ENCODE measurements at places on chromosomes 2 and 18.

DNA sequence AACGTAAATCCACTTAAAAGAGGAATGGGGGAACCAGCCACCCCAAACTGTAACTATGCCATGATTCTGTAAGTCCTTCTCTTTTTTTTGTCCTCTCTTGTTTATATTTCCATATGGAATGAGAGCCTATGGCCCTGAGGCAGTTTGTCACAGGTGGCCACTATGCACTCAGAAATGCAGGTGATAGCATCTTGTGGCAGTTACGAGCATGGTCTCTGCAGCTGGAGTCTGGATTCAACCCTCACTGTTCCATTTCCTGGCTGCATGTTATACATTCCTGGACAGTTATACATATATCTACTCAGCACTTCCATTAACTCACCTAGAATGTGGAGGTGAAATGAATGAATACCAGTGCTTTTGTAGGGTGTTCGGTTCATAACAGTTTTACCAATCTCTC lies 291.5 kb upstream of the FANCL start:
- H3K27me3 ChIP-seq, result peaks cover 8% of the 10 kb centered on the region
- no peaks in the 10 kb centered on the region for H3K4me1 ChIP-seq

DNA sequence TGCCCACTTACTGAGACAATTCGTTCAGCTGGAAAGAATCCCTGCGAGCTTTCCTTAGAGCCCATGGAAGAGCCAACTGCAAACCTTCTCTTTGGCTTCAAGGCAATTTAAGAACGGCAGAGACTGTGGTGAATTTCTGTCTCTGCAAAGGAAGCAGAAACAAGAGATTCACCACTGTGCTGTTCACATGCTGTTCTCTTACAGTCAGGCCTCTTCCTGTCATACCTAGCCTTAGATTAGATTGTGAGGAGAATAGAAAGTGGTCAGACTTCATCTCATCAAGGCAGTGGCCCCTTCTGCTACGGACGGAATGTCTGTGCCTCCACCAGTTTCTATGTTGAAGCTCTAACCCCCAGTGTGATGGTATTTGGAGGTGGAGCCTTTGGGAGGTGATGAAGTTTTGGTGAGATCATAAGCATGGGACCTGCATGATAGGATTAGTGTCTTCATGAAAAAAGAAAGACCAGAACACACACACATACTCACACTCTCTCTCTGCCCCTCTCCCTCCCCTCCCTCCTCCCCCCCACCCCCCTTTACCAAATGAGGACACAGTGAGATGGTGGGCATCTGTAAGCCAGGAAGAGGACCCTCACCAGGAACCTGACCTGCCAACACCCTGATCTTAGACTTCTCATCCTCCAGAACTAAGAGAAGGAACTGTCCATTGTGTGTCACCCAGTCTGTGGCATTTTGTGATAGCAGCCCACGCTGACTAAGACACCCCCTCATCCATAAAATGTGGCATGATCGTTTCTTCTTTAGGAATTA lies 45.6 kb upstream of the NRP2 start:
- H3K27me3 ChIP-seq, result peaks cover 28% of the 10 kb centered on the region
- no peaks in the 10 kb centered on the region for H3K4me1 ChIP-seq
- no peaks in the 10 kb centered on the region for H3K36me3 ChIP-seq
- no peak overlapping the region for H3K27ac ChIP-seq
- no peak for DNase-seq

DNA sequence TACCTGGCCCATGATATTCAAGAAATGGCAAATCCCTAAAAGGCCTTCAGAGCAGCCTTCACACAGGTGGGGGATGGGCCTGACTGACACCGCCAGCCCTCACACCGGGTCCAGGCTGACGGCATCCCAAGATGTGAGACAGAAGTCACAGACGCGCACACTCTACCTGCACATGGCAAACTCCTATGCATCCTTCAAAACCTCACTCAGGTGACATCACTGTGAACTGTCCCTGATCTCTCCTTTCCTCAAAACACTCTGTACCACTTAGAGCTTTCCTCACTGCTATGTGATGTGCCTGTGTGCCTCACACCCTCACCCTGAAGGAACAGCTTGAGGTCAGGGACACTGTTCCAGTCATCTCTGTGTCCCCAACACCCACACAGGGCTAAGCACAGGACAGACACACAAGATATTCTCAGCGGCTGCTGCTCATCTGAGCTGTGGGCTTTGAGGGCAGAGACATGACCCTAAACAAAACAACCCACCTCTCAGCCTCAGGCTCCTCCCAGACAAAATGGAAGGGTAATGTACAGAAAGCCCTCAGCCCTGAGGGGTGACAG lies 27.5 kb downstream of the BIN1 start:
- H3K27ac ChIP-seq, result peak overlapping the region; percentile 98
- H3K36me3 ChIP-seq, result peaks cover 7% of the 10 kb centered on the region
- H3K4me3 ChIP-seq, result peak overlapping the region; percentile 61
- H3K4me1 ChIP-seq, result peaks cover 68% of the 10 kb centered on the region
- H3K27me3 ChIP-seq, result no peaks in the 10 kb centered on the region
- DNase-seq, result no peak

- H3K27me3 ChIP-seq, result peaks cover 46% of the 10 kb centered on the region
- H3K36me3 ChIP-seq, result no peaks in the 10 kb centered on the region
- no peaks in the 10 kb centered on the region for H3K4me1 ChIP-seq
- no peak for DNase-seq
- no peak overlapping the region for H3K4me3 ChIP-seq
Observed at GRCh38 chr18:48441405-48441881, 32.3 kb upstream of the ZBTB7C start.

DNA sequence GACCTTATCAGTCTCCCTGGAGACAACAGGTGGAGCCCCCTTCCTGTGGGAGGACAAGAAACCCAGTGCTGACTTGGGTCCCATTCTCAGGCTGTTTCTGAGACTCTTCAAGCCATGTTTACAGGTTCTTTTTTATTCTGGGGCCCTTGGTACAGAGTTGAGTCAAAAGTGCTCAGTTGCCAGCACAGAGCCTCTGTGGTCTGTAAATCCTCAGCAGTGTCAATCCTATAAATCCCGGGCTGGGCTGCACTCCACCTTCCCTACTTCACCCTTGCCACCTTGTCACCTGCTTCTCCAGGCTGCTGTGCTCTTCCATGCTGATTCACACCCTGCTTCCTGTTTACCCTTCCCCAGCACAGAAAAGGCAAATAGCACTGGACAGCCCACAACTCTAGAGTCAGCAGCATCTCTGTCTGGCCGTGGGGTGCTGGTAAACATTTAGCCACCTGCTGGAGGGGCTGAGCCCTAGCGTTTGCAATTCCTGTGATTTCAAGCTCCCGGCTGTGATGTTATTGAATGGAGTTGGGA lies 74.7 kb downstream of the TNFRSF11A start:
- no peaks in the 10 kb centered on the region for H3K36me3 ChIP-seq
- peaks cover 6% of the 10 kb centered on the region for H3K4me1 ChIP-seq
- no peaks in the 10 kb centered on the region for H3K27me3 ChIP-seq
- H3K27ac ChIP-seq, result no peak overlapping the region

DNA sequence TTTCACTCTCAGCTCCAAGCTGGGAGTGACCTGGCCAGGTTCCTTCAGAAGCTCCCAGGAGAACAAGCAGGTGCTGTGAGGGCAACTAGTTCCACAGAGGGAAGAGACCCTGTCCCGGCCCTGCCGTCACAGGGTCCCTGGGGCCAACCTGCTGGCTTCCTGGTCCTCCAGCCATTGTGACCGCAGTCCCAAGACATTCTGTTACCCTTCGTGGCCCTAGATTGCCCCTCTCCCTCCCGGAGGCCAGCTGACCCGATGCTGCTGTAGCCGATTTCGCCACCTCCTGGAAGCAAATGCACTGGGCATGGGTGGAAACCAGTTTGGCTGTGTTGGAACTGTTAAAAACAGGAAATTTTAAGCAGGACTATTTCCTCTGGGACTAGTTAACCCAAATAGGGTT lies 55.4 kb downstream of the EPAS1 start:
- peak overlapping the region; percentile 85 for H3K4me3 ChIP-seq
- peaks cover 8% of the 10 kb centered on the region for H3K27me3 ChIP-seq
- H3K36me3 ChIP-seq, result no peaks in the 10 kb centered on the region
- H3K4me1 ChIP-seq, result peaks cover 20% of the 10 kb centered on the region
- no peak overlapping the region for H3K27ac ChIP-seq

- peaks cover 5% of the 10 kb centered on the region for H3K4me1 ChIP-seq
- H3K36me3 ChIP-seq, result peaks cover 13% of the 10 kb centered on the region
- peak overlapping the region; percentile 47 for H3K27ac ChIP-seq
- H3K27me3 ChIP-seq, result no peaks in the 10 kb centered on the region
- no peak for DNase-seq
Observed at GRCh38 chr18:56987236-56987635, 159.7 kb upstream of the BOD1L2 start.

- H3K27me3 ChIP-seq, result peaks cover 12% of the 10 kb centered on the region
- no peak overlapping the region for H3K4me3 ChIP-seq
Observed at GRCh38 chr2:127087791-127088495, 19.0 kb downstream of the BIN1 start.

All from naive B cell (primary cell).